ENCODE measurements at places on chromosomes 3 and 15. TPM values are rescaled to one million over a fixed set of nuclear protein-coding genes. Genes with fewer than 3 reads are reported as not detected.
A peak's percentile ranks its signal among the peaks of the same experiment; 100 is the strongest.

GRCh38 chr15:57337868-57338411, 38.4 kb upstream of the CGNL1 start:
- DNase-seq: peak; percentile 69

STAB1 gene
- 67.2 TPM for total RNA-seq

DNA sequence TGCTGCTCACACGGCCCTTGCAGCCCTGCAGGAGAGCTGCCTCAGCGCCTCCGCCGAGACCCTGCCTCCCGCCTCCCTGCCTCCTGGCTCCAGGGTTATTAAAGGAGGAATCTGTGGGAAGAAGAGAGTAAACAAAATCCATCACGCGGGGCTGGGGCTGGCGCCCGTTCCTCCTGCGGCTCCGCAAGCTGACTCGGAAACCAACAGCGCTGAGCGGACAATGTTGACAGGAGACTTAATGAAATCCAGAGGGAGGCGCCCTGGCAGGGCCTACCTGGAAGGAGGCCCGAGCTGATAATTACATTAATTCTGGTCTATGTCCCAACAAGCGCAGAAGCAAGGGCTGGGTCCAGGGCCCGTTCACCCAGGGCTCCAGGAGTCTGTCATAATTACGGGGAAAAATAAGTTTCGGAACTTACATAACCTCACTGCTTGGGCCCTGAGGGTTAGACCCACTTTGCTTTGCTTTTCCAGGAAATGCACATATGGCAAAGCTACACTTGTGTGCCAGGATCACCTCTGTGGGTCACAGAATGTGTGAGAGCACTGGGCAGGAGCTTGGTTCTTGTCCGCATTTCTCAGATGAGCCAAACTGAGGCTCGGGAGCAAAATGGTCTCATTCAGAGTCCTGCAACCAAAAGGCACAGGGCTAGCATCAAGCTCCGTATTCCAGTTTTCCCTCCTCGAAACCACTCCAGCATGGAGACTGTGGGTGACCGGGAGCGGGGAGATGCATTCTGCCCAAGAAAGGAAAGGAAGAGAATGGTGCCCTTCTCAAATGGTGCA, 43.8 kb upstream of the SLC6A6 start:
- peak; percentile 75 for DNase-seq

FAM174B gene
- total RNA-seq: 17.1 TPM

- no peak for DNase-seq
These were observed 109.5 kb downstream of the VGLL4 start for GRCh38 chr3:11534011-11534792.
